ENCODE measurements at places on chromosomes 3 and 15.

DNA sequence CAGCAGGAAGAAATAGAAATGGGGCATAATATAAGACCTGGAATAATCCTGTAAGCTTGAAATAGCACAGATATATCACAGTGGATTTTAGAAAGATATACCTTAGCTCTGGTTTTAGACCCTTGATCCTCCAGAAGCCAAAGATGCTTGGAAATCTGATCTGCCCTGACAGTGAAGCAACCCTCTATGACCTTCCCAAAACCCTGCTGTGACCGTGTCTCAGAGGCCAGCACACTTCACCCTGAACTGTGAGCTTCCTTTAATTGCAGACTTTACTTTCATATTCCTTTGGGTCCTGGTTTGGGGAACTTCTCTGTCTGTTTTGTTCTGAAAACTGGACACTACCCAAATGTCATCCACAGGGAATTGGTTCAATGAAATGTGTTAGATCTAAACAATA lies 13.0 kb downstream of the MECOM start:
- DNase-seq = no peak

GRCh38 chr15:78841376-78841706 lies 30.1 kb upstream of the ADAMTS7 start:
- DNase-seq = no peak

DNA sequence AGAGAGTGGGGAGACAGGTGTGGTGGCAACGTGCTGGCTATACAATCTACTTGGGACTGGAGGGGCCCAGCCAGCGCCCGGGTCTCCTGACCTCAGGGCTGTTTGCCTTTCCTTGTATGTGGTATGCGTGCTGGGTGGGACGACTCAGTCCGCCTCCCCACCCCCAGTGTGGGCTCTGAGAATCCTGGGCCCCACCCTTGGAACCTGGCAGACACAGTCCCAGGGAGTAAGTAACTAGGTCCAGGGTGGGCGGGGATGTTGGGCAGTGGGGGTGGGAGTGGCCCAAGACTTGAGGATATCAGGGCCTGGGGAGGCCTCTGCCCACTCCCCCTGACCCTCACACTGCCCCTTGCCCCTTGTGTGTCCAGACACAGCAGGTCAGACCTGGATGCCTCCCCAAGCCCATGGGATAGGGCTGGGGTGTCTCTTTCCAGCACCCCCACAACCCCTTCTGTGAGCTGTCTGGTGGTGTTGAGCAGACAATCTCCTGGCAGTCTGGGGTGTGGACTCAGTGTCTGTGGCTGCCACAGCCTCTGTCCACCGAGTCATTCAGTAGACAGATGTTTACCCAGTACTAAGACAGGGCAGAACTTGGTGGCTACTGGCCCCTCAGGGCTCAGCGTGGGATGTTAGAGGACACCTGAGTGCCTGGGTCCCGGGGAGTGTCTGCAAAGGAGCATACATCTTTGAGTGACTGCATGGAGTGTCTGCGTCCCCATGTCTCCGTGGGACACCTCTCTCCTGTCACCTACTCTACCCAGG lies 1.3 kb downstream of the CHST13 start:
- no peak for DNase-seq

- DNase-seq = no peak
Observed at GRCh38 chr3:128994581-128995546, 988 bp upstream of the CFAP92 start.

- no peak for DNase-seq
Observed at GRCh38 chr15:39756806-39757522, 25.7 kb downstream of the FSIP1 start.

GRCh38 chr3:159191447-159191846 lies 389.6 kb downstream of the MFSD1 start:
- DNase-seq = no peak

DNA sequence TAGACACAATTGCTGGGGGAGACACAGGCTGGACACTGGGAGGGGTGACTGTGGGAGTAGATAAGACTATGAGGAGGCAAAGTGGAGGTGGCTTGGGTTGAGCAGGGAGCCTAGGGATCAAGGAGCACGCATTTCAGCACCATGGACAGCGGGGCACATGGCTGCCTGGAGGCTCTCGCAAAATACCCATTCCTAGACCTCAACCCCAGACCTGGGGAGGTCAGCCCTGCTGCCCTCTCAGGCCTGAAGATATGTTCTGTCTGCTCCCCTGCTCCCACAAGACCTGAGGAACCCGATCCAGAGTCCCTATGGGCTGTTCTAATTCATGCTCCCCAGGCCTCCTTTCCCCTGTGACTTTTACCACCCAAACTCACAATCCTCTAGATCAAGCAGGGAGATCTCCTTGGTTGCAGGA lies 16.0 kb upstream of the CPEB1 start:
- no peak for DNase-seq

GRCh38 chr15:74775132-74775562 lies 6.7 kb upstream of the CSK start:
- no peak for DNase-seq

DNA sequence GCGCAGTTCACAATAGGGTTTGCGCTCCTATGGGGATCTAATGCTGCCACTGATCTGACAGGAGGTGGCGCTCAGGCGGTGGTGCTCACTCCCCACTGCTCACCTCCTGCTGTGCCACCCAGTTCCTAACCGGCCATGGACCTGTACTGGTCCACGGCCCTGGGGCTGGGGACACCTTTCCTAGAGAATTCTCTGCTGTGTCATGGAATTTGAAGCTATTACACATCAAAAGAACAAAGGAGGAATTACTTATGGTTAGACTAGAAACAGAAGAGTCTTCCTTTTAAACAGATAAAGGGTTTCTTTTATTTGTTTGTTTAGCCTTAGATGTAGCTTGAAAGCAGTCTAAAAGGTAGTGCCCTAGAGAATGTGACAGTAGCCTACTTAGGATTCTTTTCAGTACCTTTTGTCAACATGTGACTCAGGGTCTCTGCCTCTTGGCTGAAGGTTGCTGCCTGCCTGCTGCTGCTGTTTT lies 50.3 kb downstream of the PAK2 start:
- DNase-seq = no peak

DNA sequence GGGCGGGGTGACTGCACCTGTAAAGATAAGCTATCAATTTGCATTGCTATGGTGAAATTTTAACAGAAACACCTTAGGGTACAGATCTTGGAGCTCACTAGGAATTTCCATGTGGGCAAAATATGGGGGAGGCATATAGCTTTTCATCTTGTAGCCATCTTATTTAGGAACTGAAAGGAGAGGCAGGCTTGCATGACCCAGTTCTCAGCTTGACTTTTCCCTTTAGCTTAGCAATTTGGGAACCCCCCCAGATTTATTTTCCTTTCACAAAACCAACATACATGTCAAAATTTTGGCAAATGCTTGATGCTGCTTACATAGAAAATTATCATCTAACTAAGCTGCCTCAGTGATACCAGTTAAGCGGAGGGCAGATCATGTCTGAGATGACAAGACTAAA lies 55.0 kb upstream of the EIF1B start:
- DNase-seq = no peak

- no peak for DNase-seq
Observed at GRCh38 chr3:138284957-138285477, 44.6 kb downstream of the NME9 start.

GRCh38 chr15:43249699-43250203 lies 17.0 kb downstream of the TGM5 start:
- no peak for DNase-seq

DNA sequence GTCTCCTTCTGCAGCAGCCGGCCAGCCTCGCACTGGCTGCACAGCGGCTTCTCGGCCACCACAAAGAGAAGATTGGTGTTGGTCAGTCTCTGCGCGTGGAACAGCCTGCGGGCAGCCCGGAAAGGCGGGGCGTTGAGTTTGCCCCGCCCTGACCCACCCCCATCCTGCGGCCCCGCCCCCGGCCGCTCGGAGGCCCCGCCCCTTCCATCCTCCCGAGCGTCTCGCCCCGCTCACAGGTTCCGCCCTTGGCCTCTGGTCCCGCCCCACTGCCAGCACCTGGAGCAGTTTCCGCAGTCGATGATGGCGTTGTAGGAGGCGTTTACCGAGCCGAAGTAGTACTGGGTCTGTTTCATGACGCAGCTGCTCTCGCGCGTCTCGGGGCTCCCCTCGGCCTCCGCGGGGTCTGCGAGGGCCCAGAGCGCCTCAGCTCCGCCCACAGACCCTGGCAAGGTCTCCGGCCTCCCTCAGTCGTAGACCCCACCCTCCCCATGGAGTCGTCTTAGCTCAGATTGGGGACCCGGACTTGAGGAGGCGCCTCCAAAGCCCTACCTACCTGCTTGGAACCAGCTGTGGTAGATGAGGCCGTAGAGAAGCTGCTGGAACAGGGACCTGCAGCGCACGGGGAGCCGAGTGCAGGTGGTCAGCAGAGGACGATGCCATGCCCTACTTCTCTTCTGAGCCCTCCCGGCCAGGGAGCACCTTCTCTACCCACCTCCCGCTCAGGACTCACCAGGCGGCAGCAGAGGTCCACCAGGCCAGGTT lies 5.9 kb upstream of the TMEM115 start:
- DNase-seq = peak; percentile 90

GRCh38 chr3:143952569-143953072 lies 19.0 kb upstream of the DIPK2A start:
- DNase-seq = no peak

- DNase-seq = no peak
Observed at GRCh38 chr3:105960381-105960780, 91.6 kb upstream of the CBLB start.

DNA sequence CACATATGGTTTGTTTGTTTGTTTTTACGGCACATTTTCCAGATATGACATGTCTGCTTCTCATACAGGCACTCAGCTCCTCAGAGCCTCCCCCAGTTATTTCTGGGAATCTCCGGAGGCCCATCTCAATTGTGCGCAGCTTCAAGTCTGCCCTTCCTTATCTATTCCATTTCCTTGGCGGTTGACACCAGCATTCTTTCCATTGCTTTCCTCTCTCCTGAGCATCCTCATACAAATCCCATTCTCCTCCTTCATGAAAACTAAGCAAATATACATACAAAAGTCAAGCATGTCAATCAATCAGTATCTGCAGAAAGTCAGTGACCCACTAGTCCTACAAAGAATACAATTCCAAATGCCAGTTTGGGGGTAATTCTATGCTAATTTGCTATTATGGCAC lies 166.7 kb downstream of the SQOR start:
- DNase-seq = no peak

DNA sequence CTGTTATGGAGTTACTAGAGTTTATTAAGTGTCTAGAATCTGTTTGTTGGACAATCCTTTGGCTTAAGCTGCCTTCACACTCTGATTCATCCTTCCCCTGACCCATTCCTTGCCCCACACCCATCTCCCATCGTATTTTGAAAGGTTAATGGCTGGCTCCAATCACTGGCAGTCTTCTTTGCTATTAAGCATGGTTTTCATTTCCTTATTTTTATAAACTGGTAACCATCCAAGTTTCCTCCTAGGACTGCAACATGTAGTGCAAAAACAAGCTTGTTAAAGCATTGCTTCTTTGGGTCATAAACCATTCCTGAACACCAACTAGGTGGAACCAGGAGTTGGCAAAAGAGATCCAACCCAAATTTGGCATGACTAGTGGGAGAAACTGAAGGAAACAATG lies 148.4 kb downstream of the DTWD1 start:
- DNase-seq = no peak

- DNase-seq = no peak
Observed at GRCh38 chr3:169604118-169604517, 59.4 kb downstream of the MECOM start.

DNA sequence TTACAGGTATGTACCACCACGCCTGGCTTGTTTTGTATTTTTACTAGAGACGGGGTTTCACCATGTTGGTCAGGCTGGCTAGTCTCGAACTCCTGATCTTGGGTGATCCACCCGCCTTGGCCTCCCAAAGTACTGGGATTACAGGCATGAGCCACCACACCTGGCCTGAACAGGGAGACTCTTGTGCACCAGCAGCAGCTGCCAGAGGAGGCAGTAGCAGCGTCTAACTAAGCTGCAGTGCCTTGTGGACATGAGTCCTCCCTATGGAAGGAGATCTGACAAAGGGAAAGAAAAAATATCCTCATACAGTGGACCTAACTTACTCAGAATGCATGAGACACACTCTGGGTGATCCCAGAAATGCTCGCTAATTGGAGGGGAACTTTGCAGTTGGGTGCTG lies 36.8 kb upstream of the NEO1 start:
- no peak for DNase-seq

GRCh38 chr15:74384881-74385643 lies 17.6 kb upstream of the CYP11A1 start:
- DNase-seq = no peak

DNA sequence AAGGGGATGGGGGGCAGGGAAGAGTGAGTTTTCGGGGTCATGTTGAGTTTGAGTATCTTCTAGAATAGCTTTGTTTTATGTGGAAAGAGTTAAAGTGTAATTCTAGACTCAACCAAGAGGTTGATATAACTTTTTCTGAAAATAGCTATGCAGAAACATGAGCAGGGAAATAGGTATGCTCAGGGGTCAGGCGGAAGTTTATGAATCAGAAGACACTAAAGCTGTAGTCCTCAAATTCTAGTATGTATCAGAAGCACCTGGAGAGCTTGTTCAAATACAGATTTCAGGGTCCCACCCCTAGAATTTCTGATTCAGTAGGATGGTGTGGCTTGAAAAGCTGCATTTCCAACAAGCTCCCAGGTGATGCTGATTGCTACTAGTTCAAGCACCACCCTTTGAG lies 37.6 kb upstream of the UBE2E2 start:
- no peak for DNase-seq

DNA sequence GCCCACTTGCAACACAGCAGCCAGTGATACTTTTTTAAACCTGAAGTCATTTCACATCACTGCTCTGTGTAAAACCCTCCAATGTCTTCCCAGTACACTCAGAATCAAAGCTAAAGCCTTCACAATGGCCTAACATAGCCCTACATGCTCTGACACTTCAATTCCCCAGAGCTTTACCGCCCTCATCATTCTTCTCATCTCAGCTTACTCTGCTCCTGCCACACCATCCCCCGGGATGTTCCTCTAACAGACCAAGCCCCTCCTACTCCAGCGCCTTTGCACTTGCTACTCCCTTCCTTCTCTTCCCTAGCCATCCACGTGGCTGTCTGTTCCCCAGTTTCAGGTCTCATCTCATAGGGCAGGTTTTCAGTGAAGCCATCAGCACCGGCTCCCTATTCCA lies 194.0 kb downstream of the SSR3 start:
- DNase-seq = no peak

DNA sequence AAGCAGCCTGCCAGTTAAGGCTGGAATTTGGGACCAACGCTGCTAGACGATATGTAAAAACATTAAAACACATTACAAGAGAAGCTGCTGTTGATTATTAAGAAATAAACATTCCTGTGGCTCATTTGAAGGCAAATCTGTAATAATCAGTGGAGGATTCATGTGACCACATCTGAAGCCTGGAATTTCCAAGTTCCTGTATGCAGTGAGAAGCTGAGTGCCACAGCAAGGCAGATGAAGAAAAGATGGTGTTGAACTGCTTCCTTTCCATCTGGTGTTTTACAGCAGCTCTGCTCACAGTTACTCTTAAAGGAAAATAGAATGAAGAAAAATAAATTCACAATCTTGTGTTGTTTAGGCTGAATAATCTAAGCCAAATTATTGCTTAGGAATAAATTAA lies 139.3 kb upstream of the ROBO2 start:
- no peak for DNase-seq

GRCh38 chr3:105747060-105747541 lies 121.7 kb downstream of the CBLB start:
- no peak for DNase-seq
